ENCODE measurements at places on chromosomes 4 and X.
A peak's percentile ranks its signal among the peaks of the same experiment; 100 is the strongest.

GRCh38 chr4:91826186-91826585 is 477.6 kb upstream of the GRID2 start:
- no peak for DNase-seq

DNA sequence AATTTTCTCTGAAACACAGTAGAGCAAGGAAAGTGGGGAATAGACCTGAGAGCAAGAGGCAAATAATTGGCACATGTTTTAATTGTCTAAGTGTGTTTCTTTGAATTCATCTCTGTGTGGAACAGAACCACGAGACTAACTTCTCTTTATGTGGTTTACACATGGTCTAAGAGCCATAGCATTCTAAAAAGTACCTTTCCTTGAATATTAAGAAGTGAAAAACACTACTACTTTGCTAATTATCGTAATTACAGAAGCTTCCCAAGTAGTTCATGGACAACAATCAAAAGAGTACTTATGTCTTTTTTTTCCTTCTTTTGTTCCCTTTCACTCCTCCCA is 2.9 kb upstream of the CYBB start:
- DNase-seq, result no peak

DNA sequence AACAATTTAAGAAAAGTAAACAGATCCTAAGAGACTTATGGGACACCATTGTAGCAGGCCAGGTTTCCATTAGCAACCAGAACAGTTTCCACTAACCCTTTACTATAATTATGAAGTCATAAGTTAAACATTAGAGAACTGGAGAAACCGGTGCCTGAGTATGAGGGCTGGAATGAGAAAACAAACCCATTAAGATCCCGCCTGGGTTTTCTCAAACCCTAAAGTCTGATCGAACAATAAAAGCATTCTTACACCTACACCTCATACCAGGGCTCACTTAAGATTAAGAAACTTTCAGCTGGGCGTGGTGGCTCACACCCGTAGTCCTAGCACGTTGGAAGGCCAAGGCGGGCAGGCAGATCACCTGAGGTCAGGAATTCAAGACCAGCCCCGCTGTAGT is 13.7 kb upstream of the DHX15 start:
- no peak for DNase-seq

DNA sequence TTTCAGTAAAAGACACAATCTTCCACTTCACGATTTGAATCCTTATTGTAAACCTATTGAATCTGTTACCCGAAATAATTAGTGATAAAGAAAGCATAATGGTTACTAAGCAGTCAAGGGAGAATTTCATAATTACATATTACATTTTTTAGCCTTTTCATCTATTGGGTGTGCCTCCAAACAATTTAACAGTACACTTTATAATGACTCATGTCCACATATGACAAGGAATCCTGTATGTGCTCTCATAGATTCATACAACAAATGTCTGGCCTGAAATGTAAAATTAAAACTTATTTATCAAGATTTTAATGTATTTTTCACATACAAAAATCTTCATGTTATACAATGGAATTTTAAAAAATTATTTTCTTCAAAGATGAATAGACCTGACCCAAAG is 39.4 kb downstream of the PPP3CA start:
- no peak for DNase-seq

GRCh38 chr4:10529291-10530136 is 72.3 kb upstream of the ZNF518B start:
- DNase-seq, result no peak

- DNase-seq, result no peak
Observed at GRCh38 chr4:121236353-121237068, 72.4 kb upstream of the TNIP3 start.

DNA sequence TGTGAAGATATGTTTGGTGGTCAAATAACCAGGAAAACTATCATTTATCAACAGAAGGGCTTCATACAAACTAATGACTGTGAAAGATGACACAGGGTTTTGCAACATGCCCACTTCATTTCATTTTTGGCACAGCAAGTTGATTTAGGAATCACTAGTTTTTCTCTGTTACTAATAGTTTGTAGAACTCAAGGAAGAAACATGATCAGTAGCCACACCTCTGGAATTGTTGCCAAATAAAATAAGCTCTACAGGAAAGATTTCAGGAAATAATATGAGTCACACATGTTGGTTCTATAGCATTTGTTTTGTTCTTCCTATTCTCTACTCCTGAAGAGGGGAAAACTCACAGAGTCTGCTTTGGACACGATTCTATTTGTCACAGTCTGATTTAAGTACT is 255.4 kb downstream of the TLL1 start:
- DNase-seq, result no peak

GRCh38 chr4:100795581-100795980 is 277.8 kb upstream of the EMCN start:
- DNase-seq, result no peak

DNA sequence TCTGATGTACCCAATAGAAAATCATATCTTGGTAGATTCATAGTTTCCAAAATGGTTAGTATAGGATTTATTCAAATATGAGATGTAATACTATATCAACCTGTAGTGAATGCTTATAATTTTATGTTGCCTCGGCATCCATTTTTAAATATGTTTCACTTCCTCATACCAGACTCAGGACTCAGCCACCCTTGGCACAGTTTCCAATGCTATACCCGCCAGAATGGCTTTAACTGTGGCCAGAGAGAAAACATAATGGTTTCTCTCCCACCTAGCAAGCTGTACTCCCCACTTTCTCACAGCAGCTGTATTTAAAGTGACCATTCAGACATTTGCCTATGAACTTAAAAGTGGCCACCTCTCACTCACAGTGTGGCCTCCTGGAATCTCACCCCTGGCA is 466.6 kb upstream of the PABPC4L start:
- no peak for DNase-seq

DNA sequence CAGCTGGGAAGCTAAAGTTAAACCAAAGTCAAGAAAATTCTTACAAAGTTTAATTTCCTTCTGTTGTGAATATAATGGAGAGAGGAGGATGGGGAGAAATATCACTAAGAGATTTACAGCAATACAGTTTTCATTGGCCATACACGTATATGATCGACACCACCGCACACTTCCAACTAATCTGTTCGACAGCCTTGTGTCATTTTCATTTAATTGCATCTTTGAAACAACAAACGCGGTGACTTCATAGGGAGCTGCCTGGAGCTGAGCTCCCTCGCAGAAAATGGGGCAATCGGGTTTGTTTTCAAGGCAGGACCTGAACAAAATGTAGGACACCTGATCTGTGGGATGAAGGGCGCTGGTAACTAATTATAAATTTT is 1.3 kb downstream of the PTPN13 start:
- no peak for DNase-seq

GRCh38 chr4:132328761-132329160 is 820.3 kb upstream of the PCDH10 start:
- no peak for DNase-seq

GRCh38 chrX:38678821-38679220 is 117.5 kb downstream of the TSPAN7 start:
- DNase-seq, result no peak

DNA sequence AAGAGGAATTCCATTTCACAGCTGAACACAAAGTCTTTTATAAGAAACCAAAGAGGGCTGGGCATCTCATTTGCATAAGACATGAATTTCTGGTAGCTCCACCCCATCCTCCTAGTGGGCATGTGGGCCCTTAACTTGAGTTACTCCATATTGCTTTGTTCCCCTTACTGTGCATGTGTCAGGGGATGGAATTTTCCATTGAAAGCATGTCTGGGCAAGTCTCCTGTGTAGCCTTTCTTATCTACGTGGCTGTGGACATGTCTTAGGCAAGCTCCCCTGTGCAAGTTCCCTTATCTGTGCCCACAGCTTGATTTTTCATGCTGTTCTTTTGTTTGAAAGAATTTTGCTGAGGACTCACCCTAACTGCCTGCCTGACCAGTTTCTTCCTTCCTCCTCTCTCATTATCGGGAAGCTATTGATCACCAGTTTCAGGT is 123.5 kb upstream of the JADE1 start:
- DNase-seq, result peak; percentile 33

DNA sequence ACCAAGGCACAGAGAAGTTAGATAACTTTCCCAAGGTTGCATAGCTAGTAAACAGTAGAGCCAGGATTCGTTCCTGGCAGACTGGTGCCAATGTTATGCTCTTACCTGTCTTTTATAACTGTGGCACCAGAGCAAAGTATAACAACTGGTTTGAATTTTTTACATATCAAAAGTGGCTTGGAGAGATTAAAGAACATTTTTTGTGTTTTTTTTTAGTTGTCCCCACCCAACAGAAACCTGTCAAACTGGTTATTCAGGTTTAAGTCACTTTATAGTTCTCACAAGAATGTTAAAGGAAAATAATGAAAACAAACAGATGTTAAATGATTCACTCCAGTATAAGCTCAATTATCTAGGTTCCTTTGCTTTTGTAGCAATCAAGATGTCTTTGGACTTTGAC is 15.6 kb upstream of the FAM47E start:
- DNase-seq, result no peak

DNA sequence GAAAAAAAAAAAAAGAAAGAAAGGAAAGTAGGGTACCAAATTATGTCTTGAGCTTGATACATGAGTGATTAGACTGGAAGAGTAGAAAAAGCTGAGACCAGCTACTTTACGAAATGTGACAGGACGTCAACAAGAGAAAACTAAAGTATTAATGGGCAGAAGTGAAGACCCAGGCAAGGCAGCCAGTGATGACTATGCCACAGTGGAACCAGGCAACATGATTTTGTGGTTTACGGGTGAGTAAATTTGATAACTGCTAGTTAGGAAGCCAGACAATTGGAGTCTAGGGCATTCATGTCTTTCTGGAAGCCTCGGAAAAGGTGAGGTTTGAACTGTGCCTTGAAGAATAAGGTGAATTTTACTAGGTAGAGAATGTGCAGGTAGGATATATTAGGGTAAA is 326.4 kb downstream of the TENM3 start:
- no peak for DNase-seq

DNA sequence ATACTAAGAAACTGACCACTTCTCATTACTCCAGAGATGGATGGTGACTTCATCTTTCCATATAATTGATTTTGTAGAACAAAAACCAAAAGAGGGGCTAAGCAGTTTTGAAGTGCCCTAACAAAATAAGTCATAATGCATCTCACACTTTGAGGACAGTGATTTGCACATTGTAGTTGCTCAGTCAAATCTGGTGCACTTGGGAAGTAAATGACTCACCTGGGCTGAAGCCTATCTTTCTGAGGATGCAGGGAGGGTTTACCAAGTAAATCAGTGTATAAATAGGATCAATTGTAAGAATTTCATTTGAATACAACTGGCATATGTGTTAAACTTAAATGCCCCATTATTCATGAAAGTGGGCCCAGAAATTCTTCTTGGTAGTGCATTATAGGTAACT is 134.2 kb downstream of the DCLK2 start:
- DNase-seq, result no peak

- no peak for DNase-seq
Observed at GRCh38 chrX:51376672-51377071, 44.0 kb downstream of the NUDT10 start.

DNA sequence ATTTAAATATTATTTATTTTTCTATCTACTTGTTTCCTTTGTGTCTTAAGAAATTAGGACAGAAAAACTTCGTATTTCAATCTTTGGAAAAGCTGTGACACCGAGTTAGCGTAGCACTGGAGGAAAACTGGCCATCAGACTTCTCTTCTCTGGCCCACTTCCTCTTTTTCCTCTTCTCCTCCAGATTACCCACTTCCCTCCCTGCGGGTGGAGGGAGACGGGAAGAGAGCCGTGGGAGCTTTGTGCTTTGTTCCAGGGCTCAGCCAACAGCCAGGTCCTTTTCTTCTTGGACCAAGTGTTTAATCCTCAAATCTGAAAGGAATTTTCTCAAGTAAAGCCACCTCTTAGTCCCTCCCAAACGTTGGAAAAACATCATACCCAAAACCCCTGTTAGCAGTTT is 29.7 kb downstream of the OFD1 start:
- no peak for DNase-seq

GRCh38 chrX:26778320-26778888 is 562.4 kb downstream of the MAGEB5 start:
- no peak for DNase-seq

DNA sequence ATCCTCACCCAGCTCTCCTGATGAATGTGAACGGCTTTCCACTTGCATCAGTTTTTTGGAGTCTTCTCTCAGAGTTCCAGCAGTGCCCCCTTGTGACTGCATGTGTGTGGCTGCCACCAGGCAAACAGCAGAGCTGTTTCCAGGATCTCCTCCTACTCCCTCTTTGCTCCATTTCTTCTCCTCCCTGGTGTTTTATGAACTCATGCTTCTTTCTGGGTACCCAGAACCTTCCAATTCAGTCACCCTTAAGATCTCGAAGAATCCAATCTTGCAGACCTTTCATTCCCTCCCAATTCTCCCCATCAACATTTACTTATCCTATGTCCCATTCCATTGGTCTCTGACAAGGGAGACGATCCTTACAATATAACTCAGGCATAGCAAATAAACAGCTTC is 6.8 kb upstream of the TCEANC start:
- no peak for DNase-seq

GRCh38 chr4:73989928-73990327 is 1.9 kb upstream of the PPBP start:
- DNase-seq, result no peak

DNA sequence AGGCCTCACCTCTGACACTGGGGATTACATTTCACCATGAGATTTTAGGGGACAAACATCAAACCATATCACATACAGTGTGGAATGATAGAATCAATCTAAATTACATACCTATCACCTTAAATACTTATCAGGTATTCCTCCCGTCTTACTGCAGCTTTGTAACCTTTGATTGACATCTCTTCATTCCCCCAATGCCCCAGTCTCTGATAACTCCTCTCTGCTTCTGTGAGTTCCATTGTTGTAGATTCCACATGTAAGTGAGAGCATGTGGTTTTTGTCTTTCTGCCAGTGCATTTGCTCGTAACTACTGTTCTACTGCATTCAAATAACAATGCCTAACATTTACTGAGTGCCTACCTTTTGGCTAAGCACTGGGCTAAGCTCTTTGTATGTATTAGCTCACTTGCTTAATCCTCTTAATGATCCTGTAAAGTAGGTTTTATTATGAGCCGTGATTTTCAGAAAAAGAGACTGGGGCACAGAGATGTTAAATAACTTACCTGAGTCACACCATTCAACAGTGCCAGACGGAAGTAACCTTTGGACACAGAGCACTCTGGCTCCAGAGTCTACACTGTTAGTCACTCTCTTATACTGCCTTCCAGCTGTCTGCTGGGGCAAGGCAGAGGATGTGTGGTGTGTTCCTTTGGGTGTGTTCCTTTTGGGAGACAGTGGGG is 63.7 kb upstream of the ESX1 start:
- DNase-seq, result no peak

DNA sequence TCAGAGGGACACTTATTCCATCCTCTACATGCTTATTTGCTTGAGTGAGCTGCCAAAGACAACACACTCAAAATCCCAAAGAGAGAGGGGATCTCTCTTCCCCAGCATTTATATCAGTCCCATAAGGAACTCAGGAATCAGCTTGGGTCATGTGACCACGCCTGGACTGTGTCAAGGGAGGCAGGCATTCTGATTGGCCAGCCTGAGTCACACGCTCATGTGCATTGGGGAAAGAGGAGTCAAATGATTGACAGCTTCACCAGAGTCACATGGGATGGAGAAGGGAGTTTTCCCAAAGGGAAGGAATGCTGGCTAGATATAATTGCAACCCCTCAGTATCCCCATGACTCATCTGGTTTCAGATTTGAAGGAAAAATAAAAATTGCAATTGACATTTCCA is 49.0 kb downstream of the RWDD4 start:
- no peak for DNase-seq

- DNase-seq, result no peak
Observed at GRCh38 chr4:141548791-141549190, 87.6 kb upstream of the IL15 start.

All from hematopoietic multipotent progenitor cell (in vitro differentiated cells).